ENCODE measurements at places on chromosomes 2 and 18. TPM values are rescaled to one million over a fixed set of nuclear protein-coding genes. Genes with fewer than 3 reads are reported as not detected.

The EIF5B gene
- polyA plus RNA-seq: 31.9 TPM

The LYPD1 gene
- polyA plus RNA-seq: not detected

The AOX1 gene
- 90.9 TPM for polyA plus RNA-seq

The CD28 gene
- 2.0 TPM for polyA plus RNA-seq

The ST3GAL5 gene
- 3.3 TPM for polyA plus RNA-seq

The TTN gene
- polyA plus RNA-seq: 0.18 TPM

The CBLN2 gene
- 0.04 TPM for polyA plus RNA-seq

The GKN1 gene
- polyA plus RNA-seq: 2,134 TPM

The DSG1 gene
- 0.01 TPM for polyA plus RNA-seq

The SERPINB13 gene
- polyA plus RNA-seq: not detected

The FAM124B gene
- 2.0 TPM for polyA plus RNA-seq

The LRP1B gene
- 3.1 TPM for polyA plus RNA-seq

The CCDC141 gene
- polyA plus RNA-seq: 0.09 TPM

The MREG gene
- 0.85 TPM for polyA plus RNA-seq

The CNRIP1 gene
- polyA plus RNA-seq: 26.6 TPM

The PROKR1 gene
- polyA plus RNA-seq: 1.1 TPM

The ABCG5 gene
- 0.03 TPM for polyA plus RNA-seq

The STARD6 gene
- polyA plus RNA-seq: not detected

The RANBP2 gene
- 10.6 TPM for polyA plus RNA-seq

The COBLL1 gene
- 27.1 TPM for polyA plus RNA-seq

The VIT gene
- polyA plus RNA-seq: 1.2 TPM

The ASIC4 gene
- polyA plus RNA-seq: 0.02 TPM

The COL3A1 gene
- polyA plus RNA-seq: 363 TPM

The SIX3 gene
- polyA plus RNA-seq: 0.11 TPM

The DYNAP gene
- not detected for polyA plus RNA-seq

The KIF3C gene
- polyA plus RNA-seq: 5.5 TPM

The GALNT14 gene
- polyA plus RNA-seq: 1.7 TPM

The CAPN14 gene
- 0.19 TPM for polyA plus RNA-seq

The PSTPIP2 gene
- polyA plus RNA-seq: 2.2 TPM

The ARL4C gene
- 5.2 TPM for polyA plus RNA-seq

The RFX8 gene
- polyA plus RNA-seq: 0.06 TPM

The RETREG2 gene
- polyA plus RNA-seq: 40.2 TPM

The ANKRD30BL gene
- not detected for polyA plus RNA-seq

The ABCG8 gene
- not detected for polyA plus RNA-seq

The SLC8A1 gene
- 0.62 TPM for polyA plus RNA-seq

The FOXD4L1 gene
- 0.07 TPM for polyA plus RNA-seq

The TCF23 gene
- polyA plus RNA-seq: 0.18 TPM
